ENCODE measurements at places on chromosomes 16 and 17.

GRCh38 chr17:52079496-52079895 lies 79.0 kb downstream of the CA10 start:
- no peak for DNase-seq

GRCh38 chr17:56690441-56691291 lies 97.2 kb downstream of the NOG start:
- no peak for DNase-seq

DNA sequence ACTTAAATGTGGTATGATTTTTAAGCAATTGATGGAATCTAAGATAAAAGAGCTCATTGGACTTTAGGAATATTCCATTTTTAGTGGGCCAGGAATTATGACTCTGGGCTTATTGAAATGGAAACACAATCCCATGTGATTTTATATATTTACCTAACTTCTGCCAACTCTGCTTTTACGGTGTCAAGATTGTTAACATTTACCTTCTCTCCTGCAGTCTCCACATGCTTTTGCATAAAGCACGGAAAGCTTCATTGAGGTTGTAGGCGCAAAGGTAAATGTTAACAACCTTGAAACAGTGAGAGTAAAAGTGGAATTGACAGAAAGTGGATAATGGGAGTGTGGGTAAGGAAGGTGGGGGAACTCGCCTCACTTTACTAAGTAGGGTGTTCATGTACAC lies 468.1 kb downstream of the PMP22 start:
- DNase-seq: no peak

DNA sequence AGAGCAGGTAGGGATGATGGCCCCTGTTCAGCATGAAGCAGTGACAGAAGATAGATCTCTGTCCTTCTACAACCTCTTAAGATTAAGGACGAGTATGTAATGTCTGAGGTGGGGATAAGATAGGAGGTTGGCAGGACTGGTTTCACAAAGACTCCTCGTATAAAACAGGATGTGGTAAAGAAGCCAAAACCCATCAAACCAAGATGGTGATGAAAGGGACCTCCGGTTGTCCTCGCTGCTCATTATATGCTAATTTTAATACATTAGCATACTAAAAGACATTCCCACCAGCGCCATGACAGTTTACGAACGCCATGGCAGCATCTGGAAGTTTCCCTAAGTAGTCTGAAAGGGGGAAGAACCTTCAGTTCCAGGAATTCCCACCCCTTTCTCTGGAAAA lies 27.3 kb downstream of the MIS12 start:
- no peak for DNase-seq

DNA sequence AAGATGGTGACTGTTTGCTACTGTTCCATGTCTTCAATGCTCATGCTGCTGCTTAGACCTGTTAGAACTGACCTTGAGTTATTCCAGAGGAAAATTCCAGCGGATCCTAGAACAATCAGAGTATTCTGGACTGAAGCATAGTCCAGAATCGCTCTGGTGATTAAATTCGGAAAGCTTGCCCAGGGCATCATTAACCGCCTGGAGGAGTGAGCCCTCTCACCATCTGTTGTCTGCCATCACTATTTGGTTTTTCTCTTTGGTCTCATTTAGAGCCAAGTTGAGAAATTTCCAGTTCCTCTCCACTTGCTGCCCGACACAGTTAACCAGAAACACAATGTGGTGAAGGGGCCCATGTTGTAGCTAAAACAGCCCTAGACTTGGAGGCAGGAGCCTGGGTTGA lies 104.1 kb downstream of the BMERB1 start:
- no peak for DNase-seq

GRCh38 chr17:28972437-28972836 lies 21.1 kb upstream of the PHF12 start:
- no peak for DNase-seq

- no peak for DNase-seq
Observed at GRCh38 chr17:841313-841712, 59.2 kb downstream of the MRM3 start.

- DNase-seq: no peak
Observed at GRCh38 chr17:82698974-82699442, 510 bp upstream of the RAB40B start.

GRCh38 chr16:81080233-81080632 lies 3.2 kb upstream of the C16orf46 start:
- no peak for DNase-seq

DNA sequence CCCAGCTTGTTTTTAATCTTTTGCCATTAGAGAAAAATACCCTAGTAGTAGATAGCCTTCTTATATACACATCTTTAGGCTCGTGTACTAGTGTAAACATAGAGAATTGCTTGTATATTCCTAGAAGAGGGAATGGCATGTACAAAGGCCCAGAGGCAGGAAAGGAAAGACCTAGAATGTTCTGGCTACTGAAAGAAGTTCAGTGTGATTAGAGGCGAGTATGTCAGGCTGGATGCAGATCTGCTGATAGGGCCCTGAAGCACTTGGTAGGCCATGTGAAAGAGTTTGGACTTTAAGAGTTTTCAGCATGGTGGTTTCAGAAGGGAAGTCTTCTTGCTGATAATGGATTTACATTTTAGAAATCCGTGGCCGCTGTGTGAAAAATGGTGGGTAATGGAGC lies 17.4 kb downstream of the CTCF start:
- no peak for DNase-seq

GRCh38 chr16:86018071-86018470 lies 119.1 kb downstream of the IRF8 start:
- no peak for DNase-seq

DNA sequence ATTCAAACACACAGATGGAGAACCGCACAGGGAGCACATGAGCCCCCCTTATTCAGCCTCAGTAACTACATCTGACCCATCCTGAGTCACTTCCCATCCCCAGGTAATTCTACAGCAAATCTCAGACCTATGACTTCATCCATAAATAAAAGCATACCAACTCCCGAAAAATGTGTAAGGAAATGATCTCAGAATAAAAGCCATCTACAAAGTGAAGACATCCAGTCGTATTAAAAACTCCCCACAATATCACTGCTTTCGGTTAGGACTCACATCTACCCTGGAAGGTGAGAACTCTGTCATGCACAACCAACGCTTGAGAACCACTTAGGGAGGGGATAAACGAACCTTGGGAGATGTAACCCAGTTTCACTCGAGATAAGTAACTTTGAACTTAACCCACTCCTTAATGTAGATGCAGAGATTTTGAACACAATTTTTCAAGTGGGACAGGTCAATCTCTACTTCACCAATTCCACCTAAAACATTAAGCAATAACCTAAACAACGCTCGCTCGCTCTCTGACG lies 1.3 kb downstream of the USP36 start:
- no peak for DNase-seq

- no peak for DNase-seq
Observed at GRCh38 chr16:14187517-14188338, 116.6 kb downstream of the MRTFB start.

DNA sequence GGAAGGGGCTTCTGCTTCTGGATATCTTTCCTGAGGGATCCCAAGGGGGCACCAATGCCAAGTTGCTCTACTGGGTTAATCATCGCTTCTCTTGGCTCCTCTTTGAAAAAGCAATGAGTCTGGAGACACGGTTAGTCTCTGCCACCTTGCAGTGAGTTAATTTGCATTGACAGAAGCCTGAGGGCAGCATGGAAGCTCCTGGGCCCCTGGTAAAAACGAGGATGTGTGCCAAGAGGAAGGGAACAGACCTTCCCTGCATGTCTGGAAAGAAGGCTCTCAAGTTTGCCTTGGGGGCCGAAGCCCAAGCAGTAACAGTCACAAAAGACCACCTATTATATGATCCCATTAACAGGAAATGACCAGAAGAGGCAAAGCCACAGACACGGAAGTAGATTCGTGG lies 86.7 kb downstream of the IRX5 start:
- no peak for DNase-seq

GRCh38 chr17:8893621-8894201 lies 26.2 kb upstream of the PIK3R6 start:
- no peak for DNase-seq

GRCh38 chr16:78553268-78554039 lies 454.0 kb downstream of the WWOX start:
- DNase-seq: no peak

DNA sequence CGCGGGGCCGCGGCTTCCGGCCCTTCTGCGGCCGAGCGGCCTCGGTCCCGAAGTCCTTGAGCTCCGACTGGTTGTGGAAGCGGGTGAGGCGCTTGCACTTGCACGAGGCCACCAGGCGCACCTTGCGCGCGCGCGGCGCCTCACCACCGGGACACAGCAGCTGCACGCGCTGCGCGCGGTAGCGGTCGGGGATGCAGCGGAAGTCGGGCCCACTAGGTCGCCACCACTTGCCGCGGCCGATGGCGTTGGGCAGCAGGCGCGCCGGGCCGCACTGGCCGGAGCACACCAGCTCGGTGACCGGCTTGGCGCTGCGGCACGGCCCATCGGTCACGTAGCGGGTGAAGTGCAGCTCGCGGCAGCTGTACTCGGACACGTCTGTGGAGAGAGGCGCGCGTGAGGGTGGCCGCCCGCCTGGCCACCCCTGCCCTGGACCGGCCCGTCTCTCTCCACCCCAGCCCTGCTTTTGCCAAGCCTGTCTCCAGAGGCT lies 3.2 kb downstream of the SOST start:
- no peak for DNase-seq

DNA sequence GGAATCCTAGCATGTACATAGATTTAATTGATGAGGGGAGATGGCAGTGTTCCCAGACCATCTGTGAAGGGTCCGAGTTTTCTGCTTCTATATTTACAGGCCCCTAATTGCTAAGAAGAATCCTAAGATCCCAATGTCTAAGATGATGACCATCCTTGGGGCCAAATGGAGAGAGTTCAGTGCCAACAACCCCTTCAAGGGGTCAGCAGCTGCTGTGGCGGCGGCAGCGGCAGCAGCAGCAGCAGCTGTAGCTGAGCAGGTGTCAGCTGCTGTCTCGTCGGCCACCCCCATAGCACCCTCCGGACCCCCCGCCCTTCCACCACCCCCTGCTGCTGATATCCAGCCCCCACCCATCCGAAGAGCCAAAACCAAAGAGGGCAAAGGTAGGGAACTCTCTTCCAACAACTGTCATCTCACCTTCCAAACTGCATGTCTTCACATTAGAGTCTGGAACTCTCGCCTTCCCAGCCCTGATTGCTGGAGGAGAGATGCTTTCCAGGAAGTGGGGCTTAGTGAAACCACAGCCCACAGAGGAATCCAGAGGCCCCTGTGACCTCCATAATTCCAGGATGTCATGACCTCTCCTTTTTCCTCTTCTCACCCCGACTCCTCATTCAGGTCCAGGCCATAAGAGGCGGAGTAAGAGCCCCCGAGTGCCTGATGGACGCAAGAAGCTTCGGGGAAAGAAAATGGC lies 4.7 kb downstream of the CHD3 start:
- DNase-seq: no peak

GRCh38 chr17:58335061-58335731 lies 6.6 kb upstream of the TSPOAP1 start:
- DNase-seq: no peak

DNA sequence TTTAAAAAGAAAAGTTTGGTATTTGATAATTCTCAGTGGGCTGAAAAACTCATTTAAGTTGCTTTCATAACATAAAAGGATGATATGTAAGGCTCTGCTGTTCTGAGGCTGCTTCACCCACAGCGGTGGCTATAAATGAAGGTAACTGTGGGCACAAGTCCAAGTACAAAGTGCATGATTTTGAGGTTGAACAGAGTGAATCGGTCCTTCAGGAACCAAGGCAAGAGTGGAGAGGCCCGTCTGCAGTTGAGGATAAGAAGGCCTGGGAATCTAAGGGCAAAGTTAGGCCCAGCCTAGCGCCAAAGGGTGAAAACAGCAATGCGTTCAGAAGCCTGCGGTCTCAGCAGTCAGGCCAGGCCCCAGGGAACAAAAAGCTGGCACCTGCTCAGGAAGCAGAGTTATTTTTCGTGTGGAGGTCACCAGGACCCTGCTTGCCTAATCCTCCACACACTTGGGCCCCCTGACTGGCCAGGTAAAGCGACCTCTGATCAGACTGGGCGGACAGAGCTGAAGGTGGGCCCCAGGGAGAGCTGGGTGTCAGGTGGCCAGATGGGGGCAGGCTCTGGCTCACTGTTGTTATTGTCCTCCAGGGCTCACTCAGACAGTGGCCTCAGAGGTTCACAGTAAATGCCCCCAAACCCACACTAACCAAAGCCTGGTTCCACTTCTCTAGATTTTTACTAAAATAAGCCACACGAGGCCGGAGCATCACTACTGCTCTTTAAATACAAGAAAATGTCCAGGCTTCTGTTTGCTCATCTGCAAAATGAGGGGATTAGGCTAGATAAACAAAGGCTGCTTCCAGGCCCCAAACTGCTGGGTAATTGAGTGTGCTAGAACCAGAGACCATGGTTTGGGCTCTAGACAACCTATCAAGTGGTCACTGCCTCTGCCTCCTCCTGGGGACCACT lies 46.5 kb downstream of the TEX2 start:
- DNase-seq: no peak

- DNase-seq: no peak
Observed at GRCh38 chr16:86501989-86502855, 8.1 kb upstream of the FOXF1 start.

GRCh38 chr17:43615330-43616028 lies 46.2 kb downstream of the MEOX1 start:
- no peak for DNase-seq

GRCh38 chr17:59330053-59330942 lies 1.2 kb upstream of the YPEL2 start:
- DNase-seq: no peak

GRCh38 chr17:67819722-67820121 lies 5.6 kb upstream of the BPTF start:
- DNase-seq: no peak

DNA sequence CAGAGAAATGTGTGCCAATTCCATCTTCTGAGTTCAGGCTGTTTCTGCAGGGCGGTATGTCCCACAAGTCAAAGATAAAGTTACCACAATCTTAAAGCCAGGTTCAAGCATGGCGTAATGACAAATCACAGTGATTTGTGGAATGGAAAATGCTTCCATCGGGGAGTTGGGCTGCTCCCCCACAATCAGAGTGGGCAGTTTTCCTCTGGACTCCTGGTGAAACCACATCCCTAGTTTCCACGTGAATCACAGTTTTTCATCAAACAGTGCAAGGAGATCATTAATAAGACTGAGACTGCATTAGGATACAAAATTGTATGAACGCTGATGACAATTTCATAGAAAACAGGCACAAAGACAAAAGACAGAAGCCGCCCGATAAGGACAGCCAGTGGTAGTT lies 3.6 kb downstream of the LITAF start:
- DNase-seq: no peak

DNA sequence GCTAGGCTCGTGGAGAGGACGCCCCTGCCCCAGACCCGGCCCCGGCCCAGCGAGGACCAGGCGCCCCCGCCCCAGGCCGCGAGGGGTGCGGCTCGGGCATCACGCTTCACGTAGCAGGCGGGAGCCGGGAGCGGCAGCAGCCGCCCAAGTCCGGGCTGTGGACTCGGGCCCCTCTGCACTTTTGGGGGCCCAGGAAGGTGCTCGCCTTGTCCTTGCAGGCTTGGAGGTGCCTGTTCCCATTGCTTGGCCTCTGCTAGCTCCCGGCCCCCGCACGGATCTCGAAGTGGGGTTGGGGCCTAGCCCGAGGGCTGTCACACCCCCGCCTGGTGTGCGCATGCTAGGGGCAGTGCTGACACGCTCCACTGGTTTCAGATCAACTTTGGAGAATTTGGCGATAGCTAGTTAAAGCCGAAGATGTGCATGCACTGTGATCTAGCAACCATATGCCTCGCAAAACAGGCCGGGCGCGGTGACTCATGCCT lies 55.7 kb downstream of the WSB1 start:
- DNase-seq: no peak

All from thymus (tissue), 14 donors.